ENCODE measurements at places on chromosomes 1 and 21. TPM values are rescaled to one million over a fixed set of nuclear protein-coding genes. Genes with fewer than 3 reads are reported as not detected.

- no peak for DNase-seq
Observed at GRCh38 chr1:7538033-7538432, 233.1 kb upstream of the VAMP3 start.

Gene NTMT2
- 0.92 TPM for total RNA-seq

- DNase-seq = peak; percentile 52
Observed at GRCh38 chr1:112524251-112524650, 15.5 kb downstream of the WNT2B start.

Gene NBPF6
- total RNA-seq = not detected

GRCh38 chr1:9438431-9439073, 100.7 kb upstream of the SLC25A33 start:
- peak; percentile 32 for DNase-seq

- DNase-seq = no peak
Observed at GRCh38 chr1:200374569-200375295, 35.1 kb downstream of the ZNF281 start.

GRCh38 chr1:191508239-191508638, 650.0 kb upstream of the RGS18 start:
- no peak for DNase-seq

Data from heart right ventricle (tissue), 16 donors.